Stimulated activated CD4-positive, alpha-beta T cell treated with anti-CD3 and anti-CD28 coated beads, Interleukin-15, amount 100 ng/mL, for 1 hour (primary cell): ENCODE measurements at places on chromosomes 3 and 15.

DNA sequence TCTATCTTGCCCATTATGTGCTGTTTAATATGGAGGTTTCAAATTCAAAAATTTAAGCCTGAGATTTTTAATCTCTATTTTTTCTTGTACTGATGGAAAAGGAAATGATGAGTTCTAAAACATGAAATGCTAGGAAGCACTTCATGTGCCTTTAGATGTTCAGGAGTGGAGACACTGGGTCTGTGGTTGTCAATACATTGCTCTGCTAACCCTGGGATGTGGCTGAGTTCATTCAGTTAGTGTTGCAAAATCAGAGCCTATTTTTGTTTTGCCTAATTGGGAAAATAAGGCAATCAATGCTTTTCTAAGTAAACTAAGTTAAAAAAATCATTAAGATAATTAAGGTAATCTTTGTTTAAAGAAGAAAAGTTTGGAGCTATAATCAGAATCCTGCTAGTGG, 83.1 kb downstream of the DIPK2A start:
- DNase-seq = no peak

GRCh38 chr3:194828926-194829325, 143.2 kb downstream of the FAM43A start:
- DNase-seq = no peak

- DNase-seq = no peak
Measured at GRCh38 chr15:92848852-92849598, 51.1 kb upstream of the CHD2 start.

DNA sequence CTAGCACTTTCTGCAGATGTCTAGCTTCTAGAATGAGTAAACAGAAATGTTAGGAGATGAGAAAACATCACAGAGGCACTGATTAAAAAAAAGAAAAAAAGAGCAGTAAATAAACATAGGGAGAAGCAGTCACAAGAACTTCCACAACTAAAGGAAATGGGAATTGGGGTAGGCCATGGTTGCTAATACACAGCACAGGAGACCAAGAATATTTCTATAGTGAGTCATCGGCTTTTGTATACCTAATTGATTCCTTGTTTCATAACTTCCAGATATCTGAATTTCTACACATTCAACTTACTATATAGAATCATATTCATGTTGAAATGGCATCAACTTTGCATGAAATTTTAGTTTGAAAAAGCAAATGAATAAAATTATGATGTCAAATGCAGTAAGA, 47.3 kb upstream of the TCF12 start:
- DNase-seq = no peak

DNA sequence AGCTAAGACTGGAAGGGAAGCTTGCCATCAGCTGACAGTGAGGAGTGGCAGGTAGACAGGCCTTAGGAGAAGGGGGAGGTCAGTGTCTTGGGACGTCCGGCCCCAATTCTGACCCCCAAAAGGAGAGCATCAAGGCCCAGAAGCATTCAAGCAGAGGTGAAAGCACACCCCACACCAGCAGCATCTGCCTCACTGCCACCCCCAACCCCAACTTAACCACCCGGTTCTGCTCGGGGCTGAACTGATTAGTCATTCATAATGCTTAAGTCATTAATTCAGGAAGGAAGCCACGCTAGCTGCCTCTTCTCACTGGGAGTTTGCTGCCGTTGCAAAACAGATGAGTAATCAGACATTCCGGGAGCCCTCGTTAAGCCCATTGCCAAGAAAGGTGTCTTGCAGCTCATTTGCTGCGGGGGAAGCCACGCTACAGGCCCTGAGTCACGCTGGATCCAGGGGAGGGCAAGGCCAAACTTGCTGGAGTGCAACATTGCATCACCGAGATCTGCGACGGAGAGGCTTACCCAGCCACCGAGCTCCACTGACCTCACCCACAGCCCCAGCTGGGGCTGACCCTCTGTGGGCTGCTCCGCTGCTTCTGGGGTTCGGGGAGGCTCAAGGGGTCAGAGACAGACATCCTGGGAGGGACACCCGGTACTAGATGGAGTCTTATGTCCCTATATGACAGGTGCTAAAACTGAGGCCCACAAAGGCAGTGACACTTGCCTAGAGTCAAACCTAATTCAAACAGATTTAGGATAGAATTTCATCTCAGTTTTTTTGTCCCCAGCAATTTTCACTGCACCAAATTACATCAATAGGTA, 46.4 kb upstream of the HES1 start:
- DNase-seq = no peak

- no peak for DNase-seq
Measured at GRCh38 chr3:120093119-120093910, 932 bp downstream of the GSK3B start.

- DNase-seq = no peak
Measured at GRCh38 chr15:60585743-60586708, 107.1 kb upstream of the ICE2 start.

- DNase-seq = no peak
Measured at GRCh38 chr3:186411994-186412393, 50.0 kb upstream of the DGKG start.

GRCh38 chr15:59594493-59594942, 17.1 kb upstream of the GCNT3 start:
- DNase-seq = no peak

DNA sequence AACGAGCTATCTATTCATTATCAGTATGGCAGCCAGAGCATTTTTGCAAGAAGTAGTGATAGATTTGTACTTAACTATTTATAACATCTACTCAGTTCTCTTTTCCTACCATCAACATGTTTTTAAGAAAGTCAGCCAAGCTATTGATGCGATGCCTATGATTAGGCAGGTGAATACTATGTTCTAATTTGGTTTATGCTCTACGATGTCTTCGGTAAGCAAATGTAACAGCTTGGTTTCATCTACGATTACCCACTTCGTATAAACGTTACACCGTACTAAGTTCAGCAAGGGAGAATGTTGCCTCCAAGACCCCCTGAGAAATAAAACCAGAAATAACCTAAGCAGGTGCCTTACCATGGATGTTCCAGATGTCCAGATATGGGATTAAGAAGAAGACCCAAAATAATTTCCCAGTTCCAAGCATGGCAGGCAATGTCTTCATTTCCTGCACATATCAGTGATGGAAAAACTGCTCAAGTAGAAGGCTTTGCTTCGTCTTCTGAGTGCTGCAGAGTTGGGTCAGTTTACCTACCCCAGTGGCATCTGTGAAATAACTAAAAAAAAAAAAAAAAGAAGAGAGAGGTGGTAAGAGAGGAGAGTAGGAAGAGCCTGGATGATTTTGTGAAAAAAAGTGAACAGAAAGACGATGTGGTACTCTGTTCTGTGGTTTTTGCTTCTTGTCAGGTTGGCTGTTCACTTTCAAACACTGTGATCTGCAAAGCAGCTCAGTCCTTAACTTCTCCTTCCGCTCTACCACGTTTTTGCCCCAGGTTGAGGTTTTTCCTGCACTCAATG, at the start of gene BTLA:
BTLA (minus strand) TSS at position 559 of the 798 bp plus-strand sequence; CDS start at position 445, 114 bp downstream.
- DNase-seq = no peak

DNA sequence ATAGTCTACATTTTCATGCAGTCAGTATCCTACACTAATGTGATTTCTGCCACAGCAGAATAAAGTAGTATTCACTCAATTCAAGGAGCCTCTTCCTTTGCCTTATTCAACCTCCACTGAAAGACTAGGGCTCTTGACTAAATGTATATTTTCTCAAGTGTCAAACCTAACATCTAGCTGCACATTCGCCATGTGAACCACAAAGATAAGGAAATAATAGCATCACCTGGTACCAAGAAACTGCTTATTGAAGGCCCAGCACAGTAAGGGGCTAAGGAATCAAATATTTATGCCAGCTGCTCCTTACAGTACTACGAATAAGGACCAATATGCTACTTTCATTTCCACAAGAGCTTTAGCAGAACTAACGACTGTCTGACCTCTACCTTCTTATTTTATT, 1.3 kb downstream of the SRP14 start:
- no peak for DNase-seq
